GM06990 (cell line): ENCODE measurements at places on chromosomes 4 and X.

DNA sequence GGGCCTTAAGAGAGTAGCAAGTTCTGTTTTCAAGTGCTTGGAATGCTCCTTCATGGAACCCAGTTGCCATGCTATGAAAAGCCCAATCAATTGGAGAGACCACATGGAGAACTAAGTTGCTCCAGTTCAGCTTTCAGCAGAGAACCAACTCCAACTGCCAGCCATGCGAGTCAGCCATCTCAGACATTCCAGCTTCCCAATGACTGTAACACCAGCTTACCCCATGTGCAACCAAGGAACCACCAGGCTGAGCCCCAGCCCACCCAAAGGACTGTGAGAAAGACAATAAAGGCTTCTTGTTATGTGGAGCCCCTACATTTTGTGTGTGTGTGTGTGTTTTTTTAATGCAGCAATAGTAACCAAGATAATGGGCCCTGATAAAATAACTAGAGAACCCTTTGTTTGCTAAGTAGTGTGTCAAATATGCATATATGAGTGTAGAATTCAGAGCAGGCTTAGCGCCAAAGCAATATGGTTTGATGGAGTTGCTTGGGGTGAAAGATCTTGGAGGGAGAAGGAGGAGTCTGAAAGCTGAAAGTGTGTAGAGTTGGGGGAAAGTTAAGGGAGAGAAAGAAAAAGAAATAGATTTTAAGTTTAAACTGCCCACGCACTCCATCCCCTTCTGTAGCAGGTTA, 35.0 kb upstream of the CCKAR start:
- no peak for DNase-seq

DNA sequence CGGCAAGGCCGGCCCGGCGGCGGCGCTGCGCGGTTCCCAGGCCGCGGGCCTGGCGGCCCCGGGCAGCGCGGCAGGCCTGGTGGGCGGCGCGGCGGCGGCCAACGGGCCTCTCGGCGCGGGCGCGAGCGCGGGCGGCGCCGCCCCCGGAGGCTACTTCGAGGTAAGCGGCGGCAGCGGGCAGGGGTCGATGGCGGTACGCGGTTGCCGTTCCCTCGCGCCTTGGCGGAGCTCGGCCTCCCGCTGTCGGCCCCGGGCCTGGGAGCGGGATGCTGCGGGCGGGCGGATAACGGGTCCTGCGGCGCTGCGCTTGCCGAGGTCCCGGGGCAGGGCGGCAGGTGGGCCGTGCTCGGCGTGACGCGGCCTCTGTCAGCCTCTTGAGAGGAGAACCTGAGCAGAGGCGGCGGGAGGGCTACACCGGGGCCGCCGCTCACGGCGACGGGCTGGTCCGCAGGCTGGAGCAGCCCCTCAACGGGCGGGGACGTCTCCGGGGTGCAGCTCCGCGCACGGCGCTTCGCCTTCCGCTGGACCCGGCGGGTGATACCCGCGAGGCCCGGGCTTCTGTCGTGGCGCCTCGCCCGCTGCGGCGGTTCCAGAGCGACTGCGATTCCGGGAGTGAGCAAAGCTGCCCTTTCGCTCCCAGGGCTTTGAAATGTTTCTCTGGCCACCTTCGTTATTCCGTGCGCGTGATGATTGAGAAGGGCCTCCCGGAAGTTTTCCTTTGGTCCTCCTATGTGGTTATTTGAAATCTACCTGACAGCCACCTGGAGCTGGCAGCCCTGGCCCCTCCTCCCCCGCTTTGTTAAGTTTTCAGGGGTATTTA, 774 bp downstream of the FAM193A start:
- DNase-seq, result peak; percentile 79

DNA sequence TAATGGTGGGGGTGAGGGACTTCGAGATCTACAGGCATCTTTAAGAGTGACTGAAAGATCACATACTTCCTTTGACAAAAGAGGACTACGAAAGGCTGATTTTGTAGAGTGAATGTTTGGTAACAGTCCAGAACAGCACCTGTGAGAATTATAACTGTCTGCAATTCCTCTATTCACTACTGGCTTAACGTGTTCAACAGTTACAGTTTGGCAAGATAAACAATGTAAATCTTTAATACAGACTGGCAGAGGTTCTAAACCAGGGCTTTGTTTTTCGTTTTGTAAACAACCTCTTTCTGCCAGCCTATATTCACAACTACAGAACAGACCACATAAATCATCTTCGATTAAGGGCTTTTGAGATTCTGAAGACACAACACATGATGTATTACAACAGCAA, 66.9 kb downstream of the NCAPG start:
- no peak for DNase-seq

DNA sequence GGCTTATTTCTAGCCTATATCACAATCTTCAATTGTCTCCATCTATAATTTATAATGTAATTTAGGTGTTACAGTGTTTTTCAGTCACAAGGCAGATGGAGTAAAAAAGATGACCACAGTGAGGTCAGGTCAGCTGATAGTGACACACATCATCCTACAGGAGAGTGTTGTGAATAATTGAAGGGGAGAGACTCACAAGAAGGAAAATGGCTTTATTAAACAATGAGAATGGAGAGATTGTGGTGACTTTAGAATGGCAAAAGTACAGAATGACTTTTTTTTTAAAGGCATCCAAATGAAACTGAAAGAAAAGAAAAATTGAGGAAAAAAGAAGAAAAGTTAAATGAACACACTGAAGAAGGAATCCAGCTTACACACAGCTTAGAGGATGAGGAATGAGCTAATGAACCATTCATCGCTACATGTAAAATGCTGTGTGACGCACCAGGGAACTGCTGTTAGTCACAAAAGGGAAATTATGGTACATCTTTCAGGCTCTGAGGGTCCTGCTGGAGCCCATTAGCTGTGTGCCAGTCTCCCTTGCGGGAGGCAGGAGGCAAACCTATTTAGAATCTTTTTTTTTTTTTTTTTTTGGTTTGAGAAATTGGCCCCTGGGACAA, 56.6 kb downstream of the SPRY1 start:
- DNase-seq, result no peak

DNA sequence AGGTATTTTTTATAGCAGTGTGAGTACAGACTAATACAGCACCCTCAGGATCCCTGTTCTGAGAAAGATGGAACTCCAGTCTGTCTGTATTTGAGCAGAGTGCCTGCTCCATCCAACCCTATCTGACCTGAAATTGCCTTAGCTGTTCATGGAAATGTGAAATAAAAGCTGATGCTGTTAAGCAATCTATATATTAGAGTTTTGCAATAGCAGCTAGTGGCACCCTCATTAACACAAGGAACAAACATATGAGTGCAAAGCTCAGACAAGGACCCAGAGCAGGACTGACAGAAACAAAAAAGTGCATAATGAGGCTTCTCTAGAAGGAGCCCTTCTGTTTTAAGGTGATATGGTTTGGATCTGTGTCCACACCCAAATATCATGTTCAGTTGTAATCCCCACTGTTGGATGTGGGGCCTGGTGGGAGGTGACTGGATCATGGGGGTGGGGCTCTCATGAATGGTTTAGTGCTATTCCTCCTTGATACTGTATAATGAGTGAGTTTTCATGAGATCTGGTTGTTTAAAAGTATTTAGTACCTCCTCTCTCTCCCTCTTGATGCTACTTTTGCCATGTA, 272.9 kb upstream of the KLF3 start:
- no peak for DNase-seq

DNA sequence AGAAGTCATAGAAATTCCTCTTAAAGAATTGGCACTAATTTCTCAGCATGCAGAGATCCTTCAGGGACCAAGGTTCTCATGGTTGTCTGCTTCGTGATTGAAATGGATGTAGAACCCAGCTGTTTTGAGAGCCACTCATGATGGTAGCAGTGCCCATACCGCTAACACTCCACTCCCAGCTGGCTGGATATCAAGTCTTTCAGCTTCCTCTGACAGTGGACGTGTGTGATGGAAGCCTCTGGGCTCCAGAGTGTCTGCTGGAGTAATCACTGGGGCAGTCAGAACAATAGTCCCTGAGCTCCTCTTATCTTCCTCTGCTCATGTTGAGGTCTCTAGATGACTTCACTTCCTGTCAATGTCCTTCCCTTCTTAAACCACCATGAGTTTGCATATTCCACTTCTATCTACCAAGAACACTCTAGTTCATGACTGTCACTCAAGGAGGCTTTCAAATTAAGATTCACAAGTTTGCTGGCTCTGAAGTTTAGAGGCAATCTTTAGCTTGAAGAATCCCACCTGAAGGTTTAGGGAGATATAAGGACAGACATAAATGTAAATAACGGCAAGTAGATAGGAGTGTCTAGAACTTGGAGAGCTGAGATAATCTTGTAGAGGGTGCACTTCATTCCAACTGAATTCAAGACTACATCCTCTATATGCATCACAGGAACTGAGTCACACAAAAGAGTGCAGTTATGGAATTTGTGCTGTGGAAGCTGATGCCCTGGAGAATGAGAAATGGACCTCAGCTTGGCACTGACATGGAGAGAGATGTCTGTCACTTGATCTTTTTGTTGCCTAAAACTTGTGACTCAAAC, 64.5 kb upstream of the WDR1 start:
- peak; percentile 31 for DNase-seq

DNA sequence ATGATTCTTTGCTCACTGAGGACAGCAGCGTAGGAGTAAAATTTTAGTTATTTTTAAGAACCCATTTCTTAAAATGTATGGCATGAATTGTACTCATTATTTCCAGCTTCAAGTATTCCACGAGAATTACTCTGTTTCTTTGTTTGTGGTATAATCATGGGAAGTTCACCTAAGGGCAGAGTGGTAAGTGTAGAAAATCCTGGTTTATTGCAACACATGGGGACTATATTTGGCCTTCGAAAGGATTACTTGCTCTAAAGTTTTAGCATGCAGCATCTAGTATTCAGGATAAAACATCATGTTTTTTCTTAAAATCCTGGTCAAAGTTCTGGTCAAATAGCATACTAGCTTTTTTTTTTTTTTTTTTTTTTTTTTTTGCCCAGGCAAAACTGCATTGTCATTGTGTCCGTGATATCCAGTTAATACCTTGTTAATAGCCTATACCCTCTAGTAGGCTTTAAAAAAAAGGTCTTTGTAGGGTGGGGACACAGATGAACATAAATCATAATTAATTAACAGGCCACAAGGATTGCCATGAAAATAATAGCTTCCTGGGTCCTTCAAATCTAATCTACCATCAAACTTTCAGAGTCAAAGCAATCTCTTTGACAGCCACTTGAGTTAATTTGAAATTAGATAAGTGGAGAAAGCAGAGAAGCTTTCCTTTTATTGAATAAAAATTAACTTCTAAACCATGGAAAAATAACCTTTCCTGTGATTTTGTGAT, 44.6 kb upstream of the VEGFC start:
- DNase-seq, result no peak
